ENCODE measurements at places on chromosomes 3 and 15.
A peak's percentile ranks its signal among the peaks of the same experiment; 100 is the strongest.

- no peak for DNase-seq
Observed at GRCh38 chr3:128935922-128936321, 56.5 kb downstream of the ACAD9 start.

DNA sequence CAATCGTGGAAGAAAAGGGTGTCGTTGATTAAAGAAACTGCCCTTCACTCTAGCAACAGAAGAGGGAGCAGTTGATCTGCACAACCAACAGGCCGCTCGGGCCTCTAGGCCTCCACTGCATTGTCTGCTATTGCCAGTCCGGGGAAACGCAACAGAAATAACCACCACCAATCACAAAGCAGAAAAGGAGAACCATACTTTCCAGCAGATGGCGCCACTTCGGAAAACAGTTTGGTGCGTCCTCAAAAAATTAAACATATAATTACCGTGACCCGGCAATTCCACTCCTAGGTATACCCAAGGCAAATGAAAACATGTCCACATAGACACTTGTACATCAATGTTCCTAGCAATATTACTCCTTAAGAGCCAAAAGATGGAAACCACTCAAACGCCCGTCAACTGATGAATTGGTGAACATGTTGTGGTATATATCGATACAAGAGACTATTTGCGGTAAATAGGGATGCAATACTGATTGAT, 154.1 kb downstream of the TJP1 start:
- peak; percentile 90 for DNase-seq

DNA sequence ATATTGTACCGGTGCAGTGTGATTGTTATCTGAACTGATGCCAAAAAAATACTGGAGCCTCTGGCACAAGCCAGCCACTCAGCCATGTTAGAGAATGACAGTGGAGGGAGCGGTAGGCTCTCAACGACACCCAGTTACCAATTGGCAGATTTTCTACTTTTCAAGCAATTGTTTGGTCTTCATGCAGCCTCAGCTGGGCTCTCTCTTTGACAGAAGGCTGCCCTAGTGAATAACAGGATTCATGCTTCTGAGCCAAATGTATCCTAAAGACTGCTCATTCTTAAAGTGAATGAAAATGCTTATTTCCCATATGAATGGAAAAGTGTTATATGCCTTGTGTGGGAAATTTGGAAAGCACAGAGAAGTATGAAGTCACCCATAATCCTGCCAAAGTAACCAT, 261.2 kb upstream of the TRIM42 start:
- no peak for DNase-seq

DNA sequence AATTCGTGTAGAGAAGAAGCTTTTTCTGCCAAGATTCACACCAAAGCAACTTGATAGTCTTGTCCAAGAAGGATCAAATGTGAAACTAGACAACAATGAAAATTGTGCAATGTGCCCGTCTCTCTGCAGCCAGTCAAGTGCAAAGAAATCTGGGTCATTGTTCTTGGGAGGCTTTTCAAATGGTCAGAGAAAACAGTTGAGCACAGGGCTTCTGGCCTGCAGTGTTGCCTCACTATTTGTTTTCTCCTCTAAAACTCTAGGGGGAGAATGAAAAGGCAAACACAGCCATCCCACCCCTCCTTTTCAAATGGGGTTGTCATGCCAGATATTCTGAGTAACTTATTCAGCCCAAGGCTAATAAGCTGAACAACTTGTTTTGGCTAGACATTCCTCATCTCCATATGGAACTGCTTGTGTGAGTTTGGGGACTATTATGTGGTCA, 417.6 kb upstream of the CDIN1 start:
- peak; percentile 89 for DNase-seq

GRCh38 chr3:177451864-177452830, 254.9 kb upstream of the TBL1XR1 start:
- peak; percentile 99 for DNase-seq

DNA sequence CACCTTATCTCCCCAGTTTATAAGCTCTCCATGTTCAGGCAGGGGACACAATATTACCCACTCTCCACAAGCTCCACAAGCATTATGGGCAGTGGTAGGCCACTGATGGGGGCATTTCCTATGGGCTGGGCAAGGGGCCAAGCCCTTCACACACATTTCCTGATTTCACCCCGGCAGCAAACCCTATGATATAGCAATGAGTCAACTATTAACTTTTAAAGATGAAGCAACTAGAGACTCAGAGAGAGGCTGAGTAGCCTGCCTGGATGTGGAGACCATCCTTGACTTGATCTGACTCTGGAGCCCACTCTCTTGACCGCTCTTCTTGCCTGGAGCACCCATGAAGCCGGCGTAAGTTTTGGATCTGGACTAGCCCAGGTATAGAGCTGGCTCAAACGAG, 27.4 kb downstream of the FOXL2NB start:
- peak; percentile 38 for DNase-seq

GRCh38 chr3:43587303-43587702, 34.5 kb downstream of the ANO10 start:
- DNase-seq = no peak

GRCh38 chr3:151916781-151917180, 43.3 kb downstream of the SUCNR1 start:
- DNase-seq = no peak

DNA sequence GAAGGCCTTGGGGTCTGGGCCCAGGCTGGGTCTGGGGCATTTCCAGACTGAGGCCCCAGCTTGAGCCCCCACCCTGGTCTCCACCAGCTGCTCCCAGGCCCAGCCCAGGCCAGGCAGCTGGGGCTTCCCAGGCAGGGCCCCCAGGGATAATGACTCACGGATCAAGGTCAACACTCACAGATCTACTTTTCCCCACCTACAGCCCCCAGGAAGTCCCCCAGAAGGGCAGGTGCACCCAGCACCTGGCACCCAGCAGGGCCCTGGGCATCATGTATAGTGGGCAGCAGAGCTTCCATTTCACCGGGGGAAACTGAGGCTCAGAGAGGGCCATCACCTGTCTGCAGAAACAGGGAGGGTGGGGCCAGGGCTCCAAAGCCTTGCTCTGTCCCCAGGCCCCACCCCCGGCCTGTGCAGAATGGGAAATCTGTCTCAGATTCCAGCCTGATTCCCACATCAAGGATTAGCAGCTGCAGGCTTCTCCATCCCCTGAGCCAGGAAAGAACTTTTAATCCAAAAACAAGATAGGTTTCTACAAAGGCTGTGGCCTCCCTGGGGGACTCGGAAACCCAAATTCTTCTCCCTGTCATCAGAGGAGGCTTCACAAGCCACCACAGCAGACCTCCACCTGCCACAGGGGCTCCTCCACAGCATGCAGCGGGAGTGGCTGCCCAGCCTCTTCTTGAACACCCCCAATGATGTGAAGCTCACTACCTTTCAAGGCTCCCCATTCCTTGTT, 49.8 kb downstream of the IQSEC1 start:
- no peak for DNase-seq

DNA sequence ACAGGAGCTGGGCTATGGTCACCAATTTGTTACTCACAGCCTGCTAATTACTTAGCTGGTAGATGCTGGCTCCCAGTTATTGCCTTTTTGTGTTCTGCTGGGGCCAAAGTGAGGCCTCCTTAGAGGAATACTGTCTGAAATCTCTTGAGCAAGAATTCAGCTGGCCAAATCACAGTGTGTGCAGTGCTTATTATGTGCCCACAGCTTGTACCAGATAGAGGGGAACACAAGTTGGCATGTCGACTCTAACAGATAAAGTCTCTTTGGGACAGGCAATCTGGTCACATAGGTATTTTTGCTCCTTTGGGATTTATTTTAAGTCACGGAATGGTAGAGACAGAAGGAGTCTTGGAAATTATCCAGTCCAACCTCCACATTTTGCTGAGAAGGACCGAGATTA, 6.3 kb upstream of the TMEM212 start:
- no peak for DNase-seq

GRCh38 chr15:99321468-99321867, 70.2 kb downstream of the LRRC28 start:
- DNase-seq = no peak

DNA sequence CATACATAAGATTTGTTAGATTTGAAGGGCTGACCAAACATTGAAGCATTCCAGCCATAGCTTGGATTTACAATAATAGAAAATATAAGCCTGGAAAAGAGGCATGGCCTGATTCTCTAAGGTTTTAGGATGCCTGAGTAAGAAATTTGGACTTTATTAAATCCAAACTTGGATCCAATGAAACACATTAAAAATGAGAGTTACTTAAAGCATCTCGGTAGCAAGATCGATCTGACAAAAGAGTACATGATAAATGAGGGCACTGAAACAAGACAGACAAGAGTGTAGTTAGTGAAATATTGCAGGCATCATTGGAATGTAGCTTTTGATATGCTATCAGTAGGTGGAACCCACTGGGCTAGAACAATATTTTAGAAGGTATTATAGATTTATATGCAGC, 855.7 kb upstream of the DPPA4 start:
- peak; percentile 8 for DNase-seq

GRCh38 chr15:32923176-32923575, 205.4 kb downstream of the GREM1 start:
- DNase-seq = no peak

GRCh38 chr3:127679534-127680145, 6.9 kb downstream of the ABTB1 start:
- no peak for DNase-seq

DNA sequence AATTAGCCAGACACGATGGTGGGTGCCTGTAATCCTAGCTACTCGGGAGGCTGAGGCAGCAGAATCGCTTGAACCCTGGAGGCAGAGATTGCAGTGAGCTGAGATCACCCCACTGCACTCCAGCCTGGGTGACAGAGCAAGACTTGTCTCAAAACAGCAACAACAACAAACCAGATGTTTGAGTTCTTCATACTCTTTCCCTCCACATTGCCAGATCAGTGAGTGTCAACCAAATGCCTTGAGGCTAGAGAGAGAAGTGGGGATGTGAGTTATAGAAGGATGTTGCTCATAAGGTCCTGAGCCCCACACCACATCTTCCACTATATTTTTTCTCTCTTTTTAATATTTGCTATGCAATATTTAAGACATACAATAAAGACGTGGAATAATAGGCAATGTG, 19.8 kb downstream of the MAPKBP1 start:
- DNase-seq = peak; percentile 39

GRCh38 chr15:98375513-98376340, 272.6 kb upstream of the IGF1R start:
- DNase-seq = no peak

DNA sequence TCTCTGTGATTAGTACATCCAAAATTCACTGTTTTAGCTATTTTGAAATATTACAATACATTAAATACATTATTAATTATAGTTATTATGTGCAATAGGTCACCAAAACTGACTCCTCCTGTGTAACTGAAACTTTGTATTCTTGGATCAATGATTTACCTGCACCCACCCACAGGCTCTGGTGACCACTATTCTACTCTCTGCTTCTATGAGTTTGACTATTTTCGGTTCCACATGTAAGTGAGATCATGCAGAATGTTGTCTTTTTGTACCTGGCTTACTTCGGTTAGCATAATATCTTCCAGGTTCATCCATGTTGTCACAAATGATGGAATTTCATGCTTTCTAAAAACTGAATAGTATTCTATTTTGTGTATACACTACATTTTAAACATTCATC, 43.8 kb downstream of the SLC2A2 start:
- no peak for DNase-seq

GRCh38 chr15:74185710-74186348, 12.3 kb downstream of the ISLR start:
- DNase-seq = peak; percentile 27

DNA sequence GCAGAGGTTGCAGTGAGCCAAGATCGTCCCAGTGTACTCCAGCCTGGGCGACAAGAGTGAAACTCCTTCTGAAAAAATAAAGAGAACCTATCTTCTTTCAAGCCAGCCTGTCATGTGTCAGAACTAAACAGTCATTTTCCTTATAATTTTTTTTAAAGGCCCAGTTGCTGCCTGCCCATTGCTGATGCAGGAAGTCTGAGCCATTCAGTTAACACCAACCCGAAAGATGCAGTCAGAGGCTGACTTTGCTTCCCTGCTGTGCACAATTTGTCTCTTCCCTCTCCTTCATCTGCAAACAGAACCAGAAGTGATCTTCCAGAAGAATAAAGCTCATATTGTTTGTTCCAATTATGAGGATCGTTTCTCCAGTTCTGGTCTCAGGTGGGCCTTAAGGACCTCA, 220.6 kb downstream of the SLCO3A1 start:
- DNase-seq = no peak

- DNase-seq = no peak
Observed at GRCh38 chr3:108780235-108780634, 23.0 kb upstream of the RETNLB start.

GRCh38 chr15:77577366-77577950, 55.3 kb downstream of the LINGO1 start:
- no peak for DNase-seq

- peak; percentile 89 for DNase-seq
Observed at GRCh38 chr15:32824777-32825176, 107.0 kb downstream of the GREM1 start.

DNA sequence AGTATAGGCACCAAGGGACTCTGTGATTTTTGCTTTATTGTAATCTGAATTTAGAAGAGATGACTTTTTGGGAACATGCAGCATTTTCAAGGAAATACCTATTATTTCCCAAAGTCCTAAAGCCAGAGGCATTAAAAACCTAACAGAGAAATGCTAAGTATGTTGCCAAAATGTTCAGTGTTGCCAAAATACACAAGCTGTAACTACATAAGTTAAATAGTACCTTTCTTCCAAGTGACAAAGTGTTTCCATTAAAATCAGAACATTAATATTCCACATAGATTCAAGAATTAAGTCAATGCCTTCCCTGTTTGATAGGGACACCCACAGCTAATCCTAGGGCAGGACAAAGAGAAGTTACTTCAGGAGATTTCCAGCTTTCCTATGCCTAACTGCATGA, 42.0 kb downstream of the MKRN2 start:
- DNase-seq = no peak

All from iris pigment epithelial cell (primary cell).